Stomach (tissue), 19 donors: ENCODE measurements at places on chromosomes 11 and 22.
A peak's percentile ranks its signal among the peaks of the same experiment; 100 is the strongest.

DNA sequence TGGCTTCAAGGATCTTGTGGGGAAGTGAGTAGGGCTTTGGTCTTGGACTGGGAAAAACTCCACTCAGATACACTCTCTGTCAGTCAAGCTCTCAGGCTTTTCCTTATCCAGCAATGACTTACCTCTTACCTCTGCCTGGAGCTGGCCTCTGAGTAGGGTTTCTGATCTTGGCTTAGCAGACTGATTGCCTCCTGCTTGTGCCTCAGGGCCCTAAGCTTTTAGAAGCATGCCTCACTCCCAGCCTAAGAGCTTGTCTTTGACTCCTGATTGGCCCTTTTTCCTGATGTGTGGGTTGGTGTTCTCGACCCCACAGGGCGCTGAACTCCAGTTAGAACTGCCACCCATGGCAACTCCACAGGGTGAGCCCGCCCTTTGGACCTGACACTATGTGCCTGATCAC lies 275.0 kb downstream of the ST3GAL4 start:
- DNase-seq = no peak

DNA sequence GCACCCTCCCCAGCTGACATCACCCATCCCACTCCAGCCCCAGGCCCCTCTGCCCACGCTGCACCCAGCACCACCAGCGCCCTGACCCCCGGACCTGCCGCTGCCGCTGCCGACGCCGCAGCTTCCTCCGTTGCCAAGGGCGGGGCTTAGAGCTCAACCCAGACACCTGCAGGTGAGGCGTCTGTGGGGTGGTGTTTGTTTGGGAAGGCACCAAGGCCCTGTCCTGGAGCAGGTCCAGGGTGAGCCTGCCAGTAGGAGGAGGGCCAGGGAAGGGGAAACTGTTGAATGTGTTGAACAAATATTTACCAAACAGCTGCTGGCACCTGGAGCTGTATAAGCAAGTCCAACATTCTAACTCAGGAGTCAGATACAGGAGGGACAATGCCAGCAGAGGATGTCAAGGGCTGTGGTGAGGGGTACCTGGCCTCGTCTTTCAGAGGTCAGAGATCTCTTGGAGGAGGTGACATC lies 3.1 kb downstream of the VEGFB start:
- peak; percentile 93 for DNase-seq

- DNase-seq = no peak
Observed at GRCh38 chr11:94107363-94107762, 21.3 kb upstream of the PANX1 start.

DNA sequence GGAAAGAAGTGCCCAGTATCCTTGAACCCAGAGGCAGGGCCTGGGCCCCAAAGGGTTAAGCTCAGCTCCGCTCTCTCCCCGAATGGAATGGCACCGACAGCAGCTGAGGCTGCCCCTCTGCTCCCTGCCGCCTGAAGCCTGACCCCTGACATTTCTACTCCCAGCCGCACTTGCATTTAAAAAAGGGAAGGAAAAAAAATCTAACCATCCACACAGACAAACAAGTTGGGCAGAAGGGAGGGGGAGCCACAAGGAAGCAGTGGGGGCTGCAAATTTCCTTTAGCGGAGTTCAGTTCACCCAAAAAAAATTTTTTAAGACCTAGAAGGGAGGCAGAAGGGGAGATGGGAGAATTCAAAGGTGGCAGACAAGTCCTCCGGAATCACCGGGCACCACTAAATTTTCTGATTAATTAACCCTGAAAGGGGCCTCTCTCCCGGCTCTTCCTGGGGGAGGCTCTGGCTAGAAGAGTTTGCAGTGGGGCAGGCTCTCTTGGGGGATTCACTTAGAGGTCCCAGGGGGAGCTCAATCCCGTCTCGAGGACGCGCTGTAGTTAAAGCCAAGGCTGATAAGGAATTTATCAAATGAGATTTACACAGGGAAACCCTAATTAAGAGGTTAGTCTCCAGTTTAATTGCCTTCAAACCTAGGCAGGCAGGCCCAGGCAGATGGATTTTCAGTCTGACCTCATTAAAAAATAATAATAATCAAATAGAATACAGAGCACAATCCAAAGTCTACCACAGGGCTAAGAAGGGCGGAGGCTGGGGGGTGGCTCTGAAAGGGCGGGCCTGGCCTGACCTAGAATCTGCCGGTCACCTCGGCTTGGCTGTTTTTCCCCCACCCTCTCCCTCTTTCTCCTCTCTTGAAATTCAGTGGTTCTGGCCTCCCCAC lies 25.6 kb downstream of the MN1 start:
- DNase-seq = no peak

DNA sequence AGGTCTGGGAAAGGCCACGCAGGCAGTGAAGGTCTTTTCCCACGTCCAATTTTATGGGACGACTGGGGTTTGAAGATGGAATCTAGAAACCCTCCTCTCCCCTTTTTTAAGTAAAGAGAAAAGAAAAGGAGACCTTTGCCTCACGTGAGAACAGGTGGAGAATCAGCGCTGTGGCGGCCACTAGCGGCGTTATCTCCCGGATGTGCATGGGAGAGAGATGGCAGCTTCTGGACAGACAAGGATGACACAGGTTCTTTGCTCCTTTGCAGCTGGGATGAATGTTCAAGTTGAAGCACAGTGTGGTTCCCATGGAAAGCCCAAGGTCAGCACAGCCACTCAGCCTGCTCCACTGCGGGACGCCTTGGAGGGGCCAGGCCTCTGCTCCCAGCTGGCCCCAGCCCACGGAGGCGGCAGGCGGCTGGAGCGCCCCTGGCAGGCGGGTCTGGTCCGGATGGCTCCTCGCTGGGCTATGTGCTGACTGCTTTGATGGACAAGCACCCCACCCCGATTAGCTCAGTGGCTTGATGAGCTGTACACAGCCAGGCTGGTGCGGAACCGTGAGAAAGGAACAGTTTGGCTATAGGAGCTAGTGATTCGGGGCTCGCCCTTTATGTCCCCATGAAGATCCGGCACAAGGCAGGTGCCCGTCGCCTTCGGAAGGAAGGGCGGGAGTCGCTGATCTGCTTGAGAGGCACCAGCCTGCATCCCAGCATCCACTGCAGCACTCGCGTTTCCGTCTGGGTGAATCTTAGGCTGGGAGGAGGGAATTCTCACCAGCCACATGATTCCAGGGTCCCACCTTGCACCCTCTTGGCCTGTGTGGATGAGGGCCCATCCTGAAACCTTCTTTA lies 14.5 kb upstream of the BID start:
- DNase-seq = no peak
